NCI-H460 (cell line): ENCODE measurements at places on chromosomes 16 and 17. TPM values are rescaled to one million over a fixed set of nuclear protein-coding genes. Genes with fewer than 3 reads are reported as not detected.

GRCh38 chr16:8621222-8621571 is 301 bp upstream of the METTL22 start:
- DNase-seq, result no peak

- DNase-seq, result no peak
These were observed 324.2 kb downstream of the PMP22 start for GRCh38 chr17:14940938-14941265.

The OSGIN1 gene
- 53.5 and 57.5 TPM in 2 replicates for total RNA-seq

The PKMYT1 gene
- 14.8 and 18.9 TPM in 2 replicates for total RNA-seq

The CD300A gene
- not detected in 2 replicates for total RNA-seq

The PITPNM3 gene
- 0.84 and 1.0 TPM in 2 replicates for total RNA-seq

DNA sequence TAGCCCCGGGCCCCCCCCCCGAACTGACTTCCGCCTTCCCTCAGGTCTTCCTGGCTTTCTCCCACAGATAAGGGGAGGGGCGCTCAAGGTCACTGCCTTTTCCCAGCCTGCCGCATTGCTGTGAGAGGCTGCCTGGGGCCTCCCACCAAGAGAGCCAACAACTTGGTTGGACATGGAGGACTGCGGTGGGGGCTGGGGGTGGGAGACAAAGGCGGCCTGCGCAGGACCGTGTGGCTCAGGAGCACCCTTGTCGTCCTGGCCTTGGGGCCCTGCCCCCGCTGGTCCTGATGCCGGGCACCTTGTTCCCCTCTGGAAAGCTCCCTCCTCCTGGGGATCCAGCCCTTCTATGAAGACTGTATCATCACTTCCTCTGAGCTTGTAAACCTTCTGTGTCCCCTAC is 105.6 kb upstream of the FOXF1 start:
- DNase-seq, result no peak

- no peak for DNase-seq
These were observed 25.1 kb downstream of the FA2H start for GRCh38 chr16:74749291-74750055.

The KATNIP gene
- total RNA-seq, result 13.9 and 14.3 TPM in 2 replicates

GRCh38 chr16:26091511-26091910 is 399.8 kb downstream of the HS3ST4 start:
- DNase-seq, result no peak

DNA sequence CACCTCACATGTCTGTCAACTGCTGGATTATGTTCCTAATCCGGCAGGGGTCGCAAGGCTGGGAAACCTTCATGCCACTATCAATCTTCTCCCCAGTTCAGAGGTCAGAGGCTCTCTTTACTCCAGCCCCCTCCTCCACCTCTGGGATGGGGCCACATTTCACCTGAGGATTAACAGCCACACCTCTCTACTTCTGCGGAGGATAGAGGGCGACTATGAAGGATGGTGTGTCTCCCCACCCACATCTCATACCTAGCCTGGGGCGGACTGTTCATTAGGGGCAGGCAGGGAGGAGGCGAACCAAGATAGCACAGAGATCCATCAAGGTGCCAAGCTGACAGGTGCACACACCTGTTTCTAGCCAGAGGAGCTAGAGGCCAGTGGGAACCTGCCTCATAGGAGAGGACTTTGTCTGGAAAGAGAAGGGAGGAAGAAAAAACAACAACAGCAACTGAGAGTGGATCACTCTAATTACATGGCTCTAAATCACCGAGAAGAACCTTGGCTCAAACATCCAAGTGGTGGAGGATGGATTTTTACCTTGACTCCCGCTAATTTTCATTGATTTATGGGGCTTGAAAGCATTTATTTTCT is 41.9 kb upstream of the SKAP1 start:
- no peak for DNase-seq

The ZNF287 gene
- 5.4 and 5.5 TPM in 2 replicates for total RNA-seq

DNA sequence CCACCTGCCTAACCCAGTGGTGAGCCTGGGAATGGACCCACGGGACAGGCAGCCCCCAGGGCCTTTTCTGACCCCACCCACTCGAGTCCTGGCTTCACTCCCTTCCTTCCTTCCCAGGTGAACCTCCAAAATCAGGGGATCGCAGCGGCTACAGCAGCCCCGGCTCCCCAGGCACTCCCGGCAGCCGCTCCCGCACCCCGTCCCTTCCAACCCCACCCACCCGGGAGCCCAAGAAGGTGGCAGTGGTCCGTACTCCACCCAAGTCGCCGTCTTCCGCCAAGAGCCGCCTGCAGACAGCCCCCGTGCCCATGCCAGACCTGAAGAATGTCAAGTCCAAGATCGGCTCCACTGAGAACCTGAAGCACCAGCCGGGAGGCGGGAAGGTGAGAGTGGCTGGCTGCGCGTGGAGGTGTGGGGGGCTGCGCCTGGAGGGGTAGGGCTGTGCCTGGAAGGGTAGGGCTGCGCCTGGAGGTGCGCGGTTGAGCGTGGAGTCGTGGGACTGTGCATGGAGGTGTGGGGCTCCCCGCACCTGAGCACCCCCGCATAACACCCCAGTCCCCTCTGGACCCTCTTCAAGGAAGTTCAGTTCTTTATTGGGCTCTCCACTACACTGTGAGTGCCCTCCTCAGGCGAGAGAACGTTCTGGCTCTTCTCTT is 2.6 kb upstream of the STH start:
- DNase-seq, result no peak

- DNase-seq, result no peak
These were observed 11.6 kb upstream of the GP1BA start for GRCh38 chr17:4920351-4921048.

DNA sequence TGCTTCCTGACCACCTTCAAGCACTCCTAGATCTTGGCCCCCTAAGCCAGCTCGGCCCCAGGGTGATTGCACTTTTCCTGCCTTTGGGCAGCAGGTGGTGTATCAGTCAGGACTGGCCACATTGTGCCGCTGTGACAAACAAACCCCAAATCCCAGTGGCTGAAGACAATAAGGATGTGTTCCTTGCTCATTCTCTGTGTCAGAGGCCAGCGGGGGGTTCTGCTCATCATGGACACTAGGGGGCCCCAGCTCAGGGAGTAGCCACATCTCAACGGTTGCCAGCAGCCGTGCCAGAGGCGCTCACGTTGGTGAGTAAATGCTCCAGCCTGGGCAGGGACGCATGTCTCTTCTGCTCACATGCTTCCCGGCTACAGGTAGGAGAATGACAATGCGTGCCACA is 60.4 kb downstream of the ZDHHC7 start:
- no peak for DNase-seq

The GSPT1 gene
- total RNA-seq, result 114 and 120 TPM in 2 replicates

The NEUROD2 gene
- total RNA-seq, result not detected in 2 replicates

DNA sequence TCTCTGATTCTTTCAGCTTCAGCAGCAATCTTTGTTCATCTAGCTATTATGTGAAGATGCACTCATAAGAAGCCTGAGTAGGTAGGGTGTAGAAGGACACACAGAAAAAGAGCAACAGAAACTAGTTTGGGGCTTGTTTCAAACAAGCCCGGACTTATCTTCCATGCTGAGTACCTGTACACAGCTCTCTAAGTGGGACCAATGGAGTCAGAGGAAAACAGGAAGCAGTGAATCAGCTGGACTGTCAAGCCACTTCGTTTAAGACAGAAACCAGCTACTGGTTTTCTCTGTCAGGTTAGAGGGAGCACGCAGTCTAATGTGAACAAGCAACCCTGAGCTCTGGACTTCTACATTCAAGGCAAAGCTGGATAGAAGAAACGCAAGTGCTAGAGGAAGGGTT is 16.0 kb downstream of the MAP2K6 start:
- DNase-seq, result no peak

The ATP2A3 gene
- total RNA-seq, result 3.5 and 3.6 TPM in 2 replicates

The CES1 gene
- 4.8 and 5.2 TPM in 2 replicates for total RNA-seq

The GRIN2A gene
- not detected in 2 replicates for total RNA-seq

GRCh38 chr16:25264597-25264996 is 7.0 kb upstream of the ZKSCAN2 start:
- peak; percentile 30 for DNase-seq

The GPATCH8 gene
- 17.8 and 20.0 TPM in 2 replicates for total RNA-seq

GRCh38 chr17:20955427-20956323 is 87.1 kb downstream of the USP22 start:
- DNase-seq, result no peak

The NR1D1 gene
- total RNA-seq, result 4.2 and 4.7 TPM in 2 replicates

The RPTOR gene
- 19.5 and 19.7 TPM in 2 replicates for total RNA-seq

GRCh38 chr17:2214929-2215615 is 88.5 kb downstream of the SMG6 start:
- no peak for DNase-seq

The NPIPA8 gene
- not detected in 2 replicates for total RNA-seq

The PGP gene
- 8.6 and 11.9 TPM in 2 replicates for total RNA-seq

DNA sequence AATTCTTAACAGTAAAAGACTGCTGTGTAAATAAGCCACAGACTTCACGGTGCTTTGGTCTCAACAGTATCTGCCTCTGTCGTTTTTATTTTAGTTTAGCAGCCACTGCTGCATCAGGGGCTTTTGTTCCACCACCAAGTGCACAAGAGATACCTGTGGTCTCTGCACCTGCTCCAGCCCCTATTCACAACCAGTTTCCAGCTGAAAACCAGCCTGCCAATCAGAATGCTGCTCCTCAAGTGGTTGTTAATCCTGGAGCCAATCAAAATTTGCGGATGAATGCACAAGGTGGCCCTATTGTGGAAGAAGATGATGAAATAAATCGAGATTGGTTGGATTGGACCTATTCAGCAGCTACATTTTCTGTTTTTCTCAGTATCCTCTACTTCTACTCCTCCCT is 7.9 kb downstream of the HERPUD1 start:
- no peak for DNase-seq

GRCh38 chr17:77848257-77848656 is 110.2 kb upstream of the TNRC6C start:
- no peak for DNase-seq

GRCh38 chr17:36001862-36002603 is 680 bp upstream of the CCL15 start:
- no peak for DNase-seq

DNA sequence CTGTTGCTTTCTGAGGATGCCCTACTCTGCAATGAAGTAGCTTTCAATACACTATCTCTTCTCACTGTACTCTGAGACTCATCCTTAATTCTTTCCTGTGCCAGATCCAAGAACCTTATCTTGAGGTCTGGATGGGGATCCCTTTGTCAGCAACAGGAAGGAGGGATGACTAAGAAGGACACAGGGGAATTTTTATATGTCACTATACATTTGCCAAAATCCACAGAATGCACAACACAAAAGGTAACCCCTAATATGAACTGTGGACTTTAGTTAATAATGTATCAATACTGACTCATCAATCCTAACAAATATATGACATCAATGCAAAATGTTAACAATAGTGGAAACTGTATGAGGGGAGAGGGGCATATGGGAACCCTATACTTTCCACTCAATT is 4.7 kb upstream of the RBBP6 start:
- DNase-seq, result no peak

GRCh38 chr17:79835953-79836509 is 3.2 kb downstream of the CBX4 start:
- no peak for DNase-seq

DNA sequence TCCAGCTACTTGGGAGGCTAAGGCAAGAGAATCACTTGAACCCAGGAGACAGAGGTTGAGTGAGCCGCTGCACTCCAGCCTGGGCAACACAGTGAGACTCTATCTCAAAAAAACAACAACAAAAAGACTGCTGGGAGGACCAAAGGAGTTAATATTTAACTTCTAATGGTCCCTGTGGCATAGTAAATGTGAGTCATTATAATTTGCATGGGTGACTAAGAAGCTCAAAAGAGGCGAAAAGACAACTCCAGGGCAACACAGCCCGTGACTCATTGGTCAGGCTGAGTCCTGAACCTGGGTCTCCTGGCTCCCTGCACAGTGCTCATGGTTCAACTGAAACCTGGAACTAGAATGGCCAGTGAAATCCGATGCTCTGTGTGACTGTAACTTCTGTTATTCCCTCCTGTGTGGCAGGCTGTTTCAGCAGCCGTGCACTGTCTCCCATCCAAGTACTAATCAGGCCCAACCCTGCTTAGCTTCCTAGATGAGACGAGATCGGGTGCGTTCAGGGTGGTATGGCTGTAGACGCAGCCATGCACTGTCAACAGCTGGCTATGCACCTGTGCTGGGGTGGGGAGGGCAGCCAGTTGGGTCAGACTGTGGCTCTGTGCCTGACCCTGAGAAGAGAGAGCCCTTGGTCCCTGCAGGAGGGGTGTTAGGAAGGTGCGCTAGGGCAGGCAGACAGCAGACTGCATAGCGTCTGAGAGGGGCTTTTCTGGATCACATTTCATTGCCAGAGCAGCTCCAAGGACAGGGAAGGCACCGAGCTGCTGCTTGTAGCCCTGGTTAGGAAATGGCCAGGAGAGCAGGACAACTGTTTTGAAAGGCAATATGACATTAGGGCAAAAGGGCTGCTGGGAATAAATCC is 14.5 kb upstream of the GPRC5C start:
- peak; percentile 14 for DNase-seq

- DNase-seq, result peak; percentile 70
These were observed 58.8 kb downstream of the ZDHHC7 start for GRCh38 chr16:84952335-84953189.

DNA sequence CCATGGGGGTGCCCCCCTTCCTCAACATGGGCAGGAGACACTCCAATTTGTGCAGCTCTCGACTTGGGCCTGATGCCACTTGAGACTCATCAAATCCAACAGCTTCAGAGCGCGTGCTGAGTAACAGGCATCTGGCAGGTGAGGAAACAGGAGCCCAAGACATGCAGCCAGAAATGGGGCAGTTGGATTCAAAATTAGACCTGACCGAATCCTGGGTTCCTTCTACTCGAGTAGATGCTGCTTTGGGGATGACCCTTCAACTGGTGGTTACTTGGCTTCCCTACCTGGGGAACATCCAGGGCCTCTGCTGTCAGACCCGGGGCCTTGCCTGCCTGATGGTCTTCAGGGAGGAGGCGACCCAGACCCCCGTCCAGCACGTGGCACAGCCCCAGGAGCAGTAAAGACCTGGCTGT is 488 bp upstream of the NTN3 start:
- no peak for DNase-seq

- DNase-seq, result peak; percentile 78
These were observed 45.4 kb downstream of the STH start for GRCh38 chr17:46044286-46044928.

DNA sequence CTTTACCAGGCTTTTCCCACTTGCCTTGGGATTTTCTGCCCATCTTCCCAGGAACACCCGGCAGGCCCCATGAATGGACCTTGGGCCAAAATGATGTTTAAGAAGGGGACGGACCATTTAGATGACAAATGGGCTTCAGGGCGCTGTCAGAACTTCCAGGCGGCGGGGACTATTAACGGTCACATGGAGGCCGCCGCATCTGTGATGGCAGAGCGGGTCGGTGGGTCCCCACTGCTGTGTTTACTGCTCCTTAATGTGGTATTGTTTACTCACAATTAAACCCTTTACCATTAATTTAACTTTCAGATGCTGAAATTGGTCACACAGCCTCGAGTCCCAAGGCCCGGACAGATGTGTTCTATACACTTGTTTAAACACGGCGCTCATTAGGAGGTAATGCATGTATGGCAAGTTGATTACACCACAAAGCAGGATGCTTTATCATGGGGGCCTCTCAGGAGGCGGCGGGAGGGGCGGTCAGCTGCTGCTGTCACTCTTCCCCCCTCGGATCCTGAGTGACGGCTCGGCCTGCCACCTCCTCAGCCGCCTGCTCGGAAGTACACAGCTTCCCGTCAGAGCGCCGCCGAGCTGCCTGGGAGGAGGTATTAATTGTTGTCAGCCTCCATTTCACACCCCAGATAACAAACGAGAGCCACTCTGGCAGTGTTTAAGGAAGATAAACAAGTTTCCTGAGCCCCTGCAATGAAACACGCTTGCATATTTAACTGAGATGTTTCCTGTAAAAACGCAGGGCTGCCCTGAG is 83.9 kb upstream of the IRX3 start:
- no peak for DNase-seq
